ENCODE measurements at places on chromosomes 7 and 10.

- DNase-seq, result no peak
Measured at GRCh38 chr7:22841954-22842353, 19.3 kb upstream of the TOMM7 start.

DNA sequence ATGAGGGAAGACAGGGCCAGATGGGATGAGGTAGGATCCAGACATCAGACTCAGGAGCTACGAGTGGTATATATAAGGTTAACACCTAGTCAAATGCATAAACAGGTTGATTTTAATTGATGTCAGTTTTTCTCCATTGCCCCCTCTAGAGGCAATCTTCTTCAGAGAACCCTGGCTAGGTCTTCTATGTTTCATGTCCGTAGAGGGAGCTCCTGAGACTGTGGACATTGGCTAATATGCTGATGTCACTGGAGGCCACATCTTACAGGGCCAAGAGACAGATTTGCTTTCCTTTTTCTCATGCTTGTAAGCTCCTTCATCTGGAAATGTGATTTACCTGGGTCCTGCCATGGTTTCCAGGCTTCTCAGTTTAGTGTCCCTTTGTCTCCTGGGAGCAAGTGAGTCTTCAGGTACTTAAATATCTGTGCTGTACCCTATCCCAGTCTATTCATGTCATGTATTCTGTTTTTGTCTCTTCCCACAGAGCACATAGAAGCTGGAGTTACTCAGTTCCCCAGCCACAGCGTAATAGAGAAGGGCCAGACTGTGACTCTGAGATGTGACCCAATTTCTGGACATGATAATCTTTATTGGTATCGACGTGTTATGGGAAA is 161.6 kb upstream of the PRSS1 start:
- peak; percentile 70 for DNase-seq

DNA sequence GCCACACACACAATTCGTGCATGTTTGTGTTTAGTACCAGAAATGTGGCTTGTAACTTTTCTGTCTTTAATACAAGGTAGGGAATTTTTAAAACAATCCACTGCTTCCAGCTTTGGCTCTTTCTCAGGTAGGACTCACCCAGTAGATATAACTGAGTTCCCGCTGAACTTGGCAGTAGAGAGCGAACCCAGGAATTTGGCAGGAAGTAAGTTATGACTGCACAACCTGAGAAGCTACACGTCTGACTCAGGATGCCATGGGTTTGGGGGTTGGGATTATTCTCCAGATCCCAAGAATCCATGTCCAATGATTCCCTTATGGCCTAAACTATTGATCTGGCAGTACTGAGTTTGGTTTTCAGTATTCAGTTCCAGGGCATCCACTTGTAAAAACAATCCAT is 499.7 kb downstream of the CALN1 start:
- DNase-seq, result no peak

- DNase-seq, result no peak
Measured at GRCh38 chr10:132518572-132519381, 18.8 kb upstream of the INPP5A start.

- DNase-seq, result no peak
Measured at GRCh38 chr7:80675090-80675489, 36.6 kb downstream of the CD36 start.

GRCh38 chr10:32959006-32959920 is 1.2 kb upstream of the ITGB1 start:
- no peak for DNase-seq

DNA sequence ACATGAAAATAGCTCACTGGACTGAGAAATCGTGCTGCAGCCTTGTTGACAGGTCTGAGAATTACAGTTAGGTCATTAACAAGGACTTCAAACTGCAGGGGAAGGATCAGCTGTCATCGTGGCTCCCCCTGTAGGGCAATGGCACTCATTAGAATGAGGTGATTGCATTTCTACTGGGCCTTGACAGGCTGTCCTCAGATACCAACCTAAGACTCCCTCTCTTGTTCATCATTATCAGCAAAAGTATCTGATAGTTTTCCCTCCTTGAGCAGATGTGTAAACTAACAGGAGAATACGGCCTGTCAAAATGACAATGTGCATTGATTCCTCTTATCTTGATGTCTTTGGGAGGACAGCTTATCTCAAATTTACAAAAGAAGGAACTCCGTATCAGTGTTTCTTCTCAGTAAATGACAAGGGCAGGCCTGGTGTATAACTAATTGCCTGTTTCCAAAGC is 648.5 kb upstream of the LRRN3 start:
- DNase-seq, result peak; percentile 44

DNA sequence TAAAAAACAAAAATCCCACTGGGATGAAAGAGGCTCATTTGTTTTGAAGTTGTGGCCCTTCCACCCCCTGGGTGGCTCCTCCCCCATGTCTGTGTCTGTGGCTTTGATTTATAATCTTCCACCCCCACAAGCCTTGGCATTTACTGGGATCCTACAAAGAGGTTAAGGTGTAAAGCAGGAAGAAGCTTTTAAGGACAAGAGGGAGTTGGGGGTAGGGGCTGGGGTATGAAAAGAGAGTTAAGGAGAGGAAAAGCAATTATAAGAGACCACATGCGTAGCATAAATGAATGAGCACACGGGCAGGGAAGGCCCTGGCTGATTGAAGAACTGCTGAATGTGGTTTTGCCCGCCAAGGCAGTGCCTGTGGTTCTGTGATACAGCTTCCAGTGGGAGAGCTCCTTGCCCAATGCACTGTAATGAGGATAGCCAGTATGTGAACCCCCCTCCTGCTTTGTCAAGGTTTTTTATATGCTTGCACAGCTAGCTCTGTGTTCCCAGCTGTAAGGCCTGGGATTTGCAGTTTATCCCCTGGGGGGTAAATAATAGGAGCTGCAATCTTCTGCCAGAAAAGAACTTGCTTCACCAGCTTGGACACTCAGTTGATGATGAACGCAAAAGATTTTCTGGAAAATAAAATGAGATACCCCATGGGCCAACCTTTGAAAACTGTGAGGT is 34.7 kb upstream of the KMT2E start:
- peak; percentile 52 for DNase-seq

All from MV-4-11 (cell line).